SW480 (cell line): ENCODE measurements at places on chromosomes 4 and X.

DNA sequence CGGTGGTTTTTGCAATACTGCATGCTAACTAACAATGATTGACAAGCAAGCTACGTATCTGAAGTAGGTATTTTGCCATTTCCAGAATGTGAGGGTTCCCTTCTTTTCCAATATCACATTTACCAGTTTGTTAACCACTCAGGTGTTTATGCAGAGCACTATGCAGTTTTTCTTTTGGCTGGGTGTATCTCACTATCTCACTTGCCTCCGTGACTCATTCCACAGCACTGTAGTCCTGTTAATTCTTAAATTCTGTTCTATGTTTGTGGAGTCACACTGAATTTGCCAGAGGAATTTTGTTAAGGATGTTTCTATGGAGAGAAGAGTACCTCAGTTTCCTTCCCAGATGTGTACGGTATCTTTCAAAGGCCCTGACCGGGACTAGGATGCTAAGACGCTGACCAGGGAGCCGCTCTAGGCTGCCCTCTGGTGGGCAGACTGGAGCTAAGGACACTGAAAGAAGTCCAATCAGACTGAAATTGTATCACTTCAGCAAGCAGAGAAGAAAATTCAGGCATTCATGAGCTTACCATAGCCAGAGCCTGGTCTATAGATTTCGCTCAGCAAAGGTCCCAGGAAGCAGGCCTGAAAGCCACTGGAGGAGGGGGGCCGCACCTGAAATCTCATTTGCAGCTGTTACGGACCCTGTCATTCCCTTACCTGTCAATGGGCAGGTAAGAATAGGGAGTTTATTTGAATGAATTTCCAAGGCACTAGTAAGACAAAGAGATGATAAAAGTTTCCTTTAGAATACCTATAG, 388.4 kb upstream of the SPOCK3 start:
- DNase-seq: peak; percentile 6

- DNase-seq: no peak
These were observed 9.1 kb downstream of the AKAP17A start for GRCh38 chrX:1600406-1601050.

DNA sequence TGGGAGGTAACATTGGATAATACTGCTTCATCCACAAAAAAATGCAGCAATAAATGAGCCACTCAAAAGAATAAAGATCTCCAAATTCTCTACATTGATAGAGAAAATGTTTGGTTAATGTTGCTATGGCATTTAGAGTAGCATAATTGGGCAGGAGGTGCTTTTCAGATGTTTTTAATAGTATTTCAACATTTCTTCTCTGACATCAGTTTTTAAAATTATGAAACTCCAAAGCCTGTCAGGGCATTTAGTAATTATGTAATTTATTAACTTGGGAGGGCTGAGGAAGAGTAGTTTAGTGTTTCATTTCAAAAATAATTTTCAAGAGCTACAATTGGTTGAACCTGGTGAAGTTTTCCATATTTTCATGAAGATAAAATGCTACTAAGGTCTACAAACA, 211.3 kb upstream of the INTU start:
- no peak for DNase-seq

GRCh38 chrX:39491548-39492297, 606.0 kb downstream of the BCOR start:
- no peak for DNase-seq

DNA sequence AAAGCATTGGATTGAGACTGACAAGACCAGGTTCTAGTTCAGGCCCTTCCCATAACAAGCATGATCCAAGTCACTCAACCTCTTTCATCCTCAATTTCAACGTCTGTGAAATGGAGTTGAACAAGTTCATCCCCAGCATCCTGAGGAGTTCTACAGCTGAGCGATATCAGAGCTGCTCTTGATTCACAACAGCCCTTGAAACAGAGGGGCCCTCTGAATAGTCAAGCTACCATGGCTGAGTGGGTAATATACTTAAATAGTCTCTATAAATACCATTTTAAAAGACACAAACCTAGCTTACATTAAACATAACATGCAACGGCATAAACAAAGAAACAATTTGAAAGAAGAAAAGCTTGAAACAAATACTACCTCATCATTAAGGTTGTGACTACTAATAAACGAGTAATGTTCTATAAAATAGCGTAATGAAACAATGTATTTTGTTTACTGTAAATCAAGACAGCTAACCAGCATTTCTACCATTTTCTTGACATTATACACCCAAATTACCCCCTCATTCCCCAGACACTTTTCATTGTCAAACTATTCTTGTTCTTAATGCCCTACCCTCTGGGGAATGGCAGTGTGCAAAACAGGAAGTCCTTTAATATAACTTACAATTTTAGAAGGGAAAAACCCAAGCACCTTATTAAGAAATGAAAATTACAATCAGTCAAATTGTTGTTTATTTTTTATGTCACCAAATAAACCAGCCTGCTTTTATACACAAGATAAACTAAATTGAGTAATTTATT, 202.3 kb downstream of the PARM1 start:
- no peak for DNase-seq

DNA sequence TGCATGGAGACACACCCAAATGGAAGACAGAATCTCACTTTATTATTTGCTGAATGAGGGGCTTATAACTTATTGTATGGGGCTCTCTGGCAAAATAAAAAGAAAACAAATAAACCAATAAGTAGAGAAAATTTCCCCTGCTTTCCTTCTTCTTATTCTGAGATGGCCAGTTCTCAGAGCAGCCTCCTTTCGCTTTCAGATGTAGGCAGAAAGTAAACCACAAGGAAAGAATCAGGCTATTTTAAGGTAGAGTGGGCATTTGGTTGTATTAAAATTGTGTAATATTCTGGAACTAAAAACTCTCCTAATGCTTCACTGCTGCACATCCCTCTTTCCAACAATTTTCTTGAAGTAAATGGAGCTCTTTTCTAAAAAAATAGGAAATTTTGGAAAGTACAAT, 241.8 kb downstream of the GALNTL6 start:
- no peak for DNase-seq

DNA sequence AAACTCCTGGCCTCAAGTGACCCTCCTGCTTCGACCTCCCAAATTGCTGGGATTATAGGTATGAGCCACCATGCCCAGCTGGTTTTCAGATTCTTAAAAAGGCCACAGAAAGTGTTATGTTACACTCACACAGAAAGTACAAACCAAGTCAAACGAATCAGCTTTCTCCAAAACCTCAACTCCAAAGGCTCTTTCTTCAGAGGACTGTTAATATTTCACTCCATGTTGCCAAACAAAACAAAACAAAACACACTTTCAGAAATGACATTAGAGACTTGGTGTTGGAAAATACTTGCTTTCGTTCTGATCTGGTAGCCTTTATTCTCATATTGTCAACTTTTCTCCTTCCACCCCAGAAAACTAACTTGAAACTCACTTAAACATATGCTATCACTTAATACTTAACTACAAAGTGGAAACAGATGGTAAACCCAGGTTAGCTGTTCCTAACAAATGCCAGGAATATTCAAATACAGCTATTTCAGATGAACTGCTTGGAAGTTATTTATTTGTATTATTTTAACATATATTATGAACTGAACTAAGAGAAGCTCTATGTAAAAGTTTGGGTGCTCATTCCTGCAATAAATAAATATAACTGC, 34.7 kb downstream of the RLIM start:
- no peak for DNase-seq

DNA sequence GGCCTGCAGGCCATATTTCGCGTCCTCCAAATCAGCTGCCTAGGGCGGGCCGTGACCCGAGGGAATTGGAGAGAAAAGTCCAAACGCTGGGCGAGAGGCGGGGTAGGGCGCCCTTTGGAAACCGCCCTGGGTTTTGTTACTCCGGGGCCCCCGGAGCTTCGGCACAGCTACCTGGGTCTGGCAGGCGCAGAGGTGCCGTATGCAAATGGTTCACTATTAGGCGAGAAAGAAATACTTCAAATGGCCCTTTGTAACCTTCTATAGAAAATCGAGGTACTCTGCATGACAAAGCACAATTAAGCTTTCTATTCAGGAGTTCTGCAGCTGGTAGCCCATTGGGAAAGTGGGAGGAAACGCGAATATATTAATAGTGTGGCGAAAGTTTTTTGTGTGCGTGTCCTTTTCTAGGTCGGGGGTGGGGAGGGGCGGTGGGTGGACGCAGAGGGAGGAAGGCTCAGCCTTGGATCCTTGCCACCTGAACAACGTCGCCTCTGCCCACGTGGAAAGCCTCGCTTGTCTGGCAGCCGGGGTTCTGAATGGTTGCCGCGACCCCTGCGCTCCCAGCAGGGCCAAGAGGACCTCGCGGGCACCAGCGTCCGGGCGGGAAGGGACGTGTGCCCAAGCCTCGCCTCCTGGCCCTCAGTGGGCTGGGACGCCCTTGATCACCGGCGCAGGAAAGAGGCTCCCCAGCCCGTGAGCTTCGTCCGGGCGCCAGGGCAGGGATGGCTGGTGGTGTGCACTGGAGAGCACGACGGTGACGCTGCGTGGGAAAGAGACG, 9.5 kb downstream of the GSX2 start:
- DNase-seq: no peak

DNA sequence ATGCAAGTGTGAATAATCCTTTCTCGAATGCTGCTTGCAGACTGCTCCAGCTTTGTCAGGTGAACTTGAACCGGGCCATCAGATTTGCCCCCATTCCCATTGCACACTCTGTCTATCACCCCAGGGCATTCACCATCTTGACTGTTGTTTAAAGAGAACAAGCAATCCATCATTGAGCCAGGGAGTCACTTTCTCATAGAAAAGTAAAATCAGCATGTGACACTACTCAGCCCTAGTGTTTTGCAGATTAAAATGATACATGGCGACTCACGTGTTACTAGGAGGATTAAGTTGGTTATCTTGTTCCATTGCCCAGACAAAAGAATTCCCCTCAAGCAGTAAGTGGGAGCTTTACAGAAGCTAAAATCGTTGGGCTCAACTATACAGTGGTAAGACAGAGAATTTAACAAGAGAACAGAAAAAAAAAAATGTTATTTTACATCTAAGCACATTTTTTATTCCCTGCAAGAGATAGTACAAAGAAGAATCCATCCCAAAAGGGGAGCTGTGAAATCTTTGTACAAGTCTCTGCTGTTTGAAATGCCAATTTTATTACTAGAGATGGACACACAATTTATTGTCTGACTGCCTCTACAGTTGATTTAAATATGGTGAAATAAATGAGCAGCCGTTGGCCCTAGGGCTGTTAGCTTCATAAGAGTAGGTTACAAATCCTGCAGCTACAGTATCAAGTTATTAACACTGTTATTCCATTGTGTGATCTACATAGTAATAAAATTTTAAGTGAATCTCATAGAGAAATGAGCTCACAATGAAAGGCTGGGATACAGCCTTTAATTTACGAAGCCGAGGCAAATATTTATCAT, 67.5 kb downstream of the NEUROG2 start:
- DNase-seq: no peak

- no peak for DNase-seq
These were observed 517.7 kb downstream of the BCOR start for GRCh38 chrX:39580043-39580442.

- no peak for DNase-seq
These were observed 29.7 kb downstream of the SYNPO2 start for GRCh38 chr4:118918388-118918787.

DNA sequence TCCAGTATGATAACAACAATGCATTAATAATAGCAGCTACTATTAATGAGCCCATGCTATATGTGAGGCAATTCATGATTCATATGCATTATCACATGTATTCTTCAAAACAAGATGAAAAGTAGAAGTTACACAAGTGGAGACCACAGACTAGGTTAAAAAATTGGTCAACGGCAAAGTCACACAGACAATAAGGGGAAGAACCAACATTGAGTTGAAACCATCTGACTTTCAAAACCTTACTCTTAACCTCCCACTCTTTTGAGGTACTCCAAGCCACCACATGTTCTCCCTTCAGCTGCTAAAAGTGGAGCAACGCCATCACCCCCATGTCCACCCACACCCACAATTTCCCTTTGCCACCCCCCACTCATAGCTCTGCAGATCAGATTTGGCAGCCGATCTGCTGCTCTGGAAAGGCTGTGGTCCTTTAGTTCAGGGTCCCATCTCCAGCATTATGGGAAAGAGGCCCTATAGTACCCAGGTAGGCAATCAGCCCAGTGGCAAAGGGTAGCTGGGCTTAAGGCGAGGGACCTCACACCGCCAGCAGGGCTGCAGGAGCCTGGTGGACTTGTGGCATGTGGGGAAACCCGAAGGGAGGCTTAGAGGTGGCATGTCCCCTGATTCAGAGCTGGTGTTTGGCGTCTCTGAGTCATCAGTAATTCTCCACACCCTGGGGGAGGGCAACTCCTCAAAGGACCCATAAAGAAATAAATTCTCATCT, 33.5 kb upstream of the CYBB start:
- peak; percentile 6 for DNase-seq

GRCh38 chrX:140697618-140698017, 11.9 kb upstream of the LINC00632 start:
- no peak for DNase-seq

- no peak for DNase-seq
These were observed 88.6 kb downstream of the STOX2 start for GRCh38 chr4:183993676-183994075.

DNA sequence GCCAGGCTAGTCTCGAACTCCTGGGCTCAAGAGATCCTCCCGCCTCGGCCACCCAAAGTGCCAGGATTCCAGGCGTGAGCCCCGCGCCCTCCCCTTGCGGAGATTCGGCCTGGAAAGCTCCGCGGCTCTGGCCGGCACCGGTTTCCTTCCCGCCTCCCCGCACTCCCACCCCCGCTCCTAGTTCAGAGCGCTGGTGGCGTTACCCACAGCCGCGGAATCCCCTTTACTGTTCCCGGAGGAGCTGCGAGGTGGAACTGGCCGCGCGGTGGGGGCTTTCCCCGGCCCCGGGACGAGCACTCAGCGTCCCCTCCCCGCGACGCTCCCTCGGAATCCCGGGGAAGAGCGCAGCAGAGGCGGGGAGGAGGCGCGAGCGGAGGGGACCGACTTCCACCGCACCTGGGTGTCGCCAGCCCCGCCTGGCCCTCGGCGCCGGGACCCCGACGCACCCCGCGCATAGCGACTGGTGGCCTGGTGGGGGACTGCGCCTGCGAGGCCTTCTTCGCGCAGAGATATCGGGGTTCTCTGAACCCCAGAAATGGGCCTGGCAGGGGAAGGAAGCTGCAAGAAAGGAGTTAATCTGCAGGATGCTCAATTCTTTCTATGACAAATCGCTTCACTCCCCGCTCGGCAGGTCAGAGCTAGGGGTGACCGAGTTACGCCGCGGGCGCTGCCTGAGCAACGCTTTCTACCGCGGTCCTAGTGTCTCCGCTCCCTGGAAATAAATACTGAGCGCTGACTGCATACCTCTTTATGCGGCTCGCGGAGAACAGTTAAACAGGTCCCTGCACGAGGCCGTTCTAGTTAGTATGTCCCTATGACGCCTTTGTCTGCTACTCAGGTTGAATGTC, 14.6 kb upstream of the SLC25A4 start:
- peak; percentile 23 for DNase-seq

DNA sequence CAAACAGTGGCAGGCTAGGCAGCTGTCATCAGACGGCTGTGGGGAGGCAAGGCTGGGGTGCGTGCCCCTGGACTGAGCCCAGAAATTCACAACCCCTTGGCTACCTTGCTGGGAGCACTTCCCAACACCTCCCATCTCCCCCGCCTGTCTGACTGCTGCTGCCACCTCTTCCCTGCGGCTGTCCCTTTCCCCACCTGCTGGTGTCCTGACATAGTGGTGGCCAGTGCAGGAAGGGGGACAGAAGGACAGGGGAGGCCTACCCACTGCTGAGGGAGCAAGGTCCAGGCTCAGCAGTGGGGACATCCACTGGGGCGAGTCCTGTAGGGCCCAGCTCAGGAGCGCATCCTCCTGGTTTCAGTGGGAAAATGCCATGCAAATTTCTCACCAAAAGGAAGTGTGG, 3.4 kb downstream of the ABCD1 start:
- no peak for DNase-seq
